ENCODE measurements at places on chromosomes 1 and 21. TPM values are rescaled to one million over a fixed set of nuclear protein-coding genes. Genes with fewer than 3 reads are reported as not detected.
A peak's percentile ranks its signal among the peaks of the same experiment; 100 is the strongest.

DNA sequence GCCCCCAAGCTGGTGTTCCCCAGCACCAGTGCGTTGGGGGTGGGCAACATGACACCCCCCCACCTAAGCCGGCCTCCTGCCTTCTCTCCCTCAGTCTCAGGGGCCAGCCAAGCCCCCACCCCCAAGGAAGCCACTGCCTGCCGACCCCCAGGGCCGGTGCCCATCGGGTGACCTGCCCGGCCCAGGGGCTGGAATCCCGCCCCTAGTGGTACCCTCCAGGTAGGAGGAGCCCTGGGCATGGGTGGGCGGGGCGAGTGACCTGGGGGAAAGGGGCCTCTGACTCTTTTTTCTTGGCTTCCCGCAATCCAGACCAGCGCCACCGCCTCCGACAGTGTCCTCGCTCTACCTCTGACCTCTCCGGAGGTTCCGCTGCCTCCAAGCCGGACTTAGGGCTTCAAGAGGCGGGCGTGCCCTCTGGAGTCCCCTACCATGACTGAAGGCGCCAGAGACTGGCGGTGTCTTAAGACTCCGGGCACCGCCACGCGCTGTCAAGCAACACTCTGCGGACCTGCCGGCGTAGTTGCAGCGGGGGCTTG, 1.3 kb upstream of the EFNA4 start:
- DNase-seq = no peak

GRCh38 chr1:30008998-30009657, 714.3 kb downstream of the MATN1 start:
- no peak for DNase-seq

The OR2T29 gene
- total RNA-seq = not detected

GRCh38 chr1:234527346-234527745, 48.4 kb upstream of the TARBP1 start:
- DNase-seq = no peak

DNA sequence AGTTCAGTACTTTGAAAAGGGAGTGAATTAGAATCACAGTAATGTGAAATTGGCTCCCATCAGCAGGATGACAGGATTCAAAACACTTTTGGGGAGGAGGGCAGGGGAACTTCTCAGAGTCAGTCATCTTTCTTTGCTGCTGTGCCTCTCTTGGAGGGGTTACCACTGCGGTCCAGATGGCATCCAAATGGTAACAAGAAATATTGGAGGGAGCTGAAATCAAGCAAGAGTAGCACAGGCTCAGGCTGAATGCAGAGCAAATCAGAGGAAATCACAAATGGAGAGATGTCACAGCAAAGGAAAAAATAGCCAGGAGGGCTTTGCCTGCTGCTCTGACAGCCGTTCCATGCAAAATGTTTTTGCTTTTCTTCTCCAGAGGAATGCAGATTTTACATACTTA, 75.0 kb upstream of the C8B start:
- no peak for DNase-seq

The NPL gene
- total RNA-seq = 10.3 TPM

DNA sequence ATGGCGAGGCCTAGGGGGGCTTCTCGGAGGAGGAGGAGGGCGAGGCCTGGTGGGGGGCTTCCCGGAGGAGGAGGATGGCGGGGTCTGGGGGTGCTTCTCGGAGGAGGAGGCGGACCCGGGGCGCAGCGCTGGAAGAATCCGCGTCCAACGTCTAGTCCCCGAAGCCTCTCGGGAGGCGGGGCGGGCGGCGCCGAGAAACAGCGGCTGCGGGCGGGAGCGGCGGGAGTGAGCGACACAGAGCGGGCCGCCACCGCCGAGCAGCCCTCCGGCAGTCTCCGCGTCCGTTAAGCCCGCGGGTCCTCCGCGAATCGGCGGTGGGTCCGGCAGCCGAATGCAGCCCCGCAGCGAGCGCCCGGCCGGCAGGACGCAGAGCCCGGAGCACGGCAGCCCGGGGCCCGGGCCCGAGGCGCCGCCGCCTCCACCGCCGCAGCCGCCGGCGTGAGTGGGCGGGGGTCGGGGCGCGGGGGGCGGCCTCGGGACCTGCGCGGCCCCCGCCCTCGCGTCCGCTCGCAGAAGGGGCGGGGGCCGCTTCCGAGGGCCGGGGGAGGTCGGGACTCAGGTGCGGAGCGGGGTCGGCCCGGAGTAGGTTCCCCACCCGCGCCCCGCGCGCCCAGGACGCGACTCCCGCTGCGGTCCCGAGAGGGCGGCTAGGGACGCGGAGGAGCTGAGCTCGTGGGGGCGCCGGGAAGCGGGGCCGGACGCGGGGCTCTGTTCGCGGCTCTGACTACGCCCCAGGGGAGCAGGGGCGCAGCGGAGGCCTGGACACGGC, at the start of gene KLHL17:
Gene KLHL17, plus strand, starts transcription at position 222 of the 769 bp plus-strand sequence. Its CDS starts 110 bp downstream, at position 332.
- DNase-seq = no peak

- DNase-seq = no peak
These were observed 145.1 kb upstream of the SMYD2 start for GRCh38 chr1:214135886-214136285.

The S100A2 gene
- total RNA-seq = 1.1 TPM

The ACTL8 gene
- not detected for total RNA-seq

The PCP4 gene
- total RNA-seq = not detected

DNA sequence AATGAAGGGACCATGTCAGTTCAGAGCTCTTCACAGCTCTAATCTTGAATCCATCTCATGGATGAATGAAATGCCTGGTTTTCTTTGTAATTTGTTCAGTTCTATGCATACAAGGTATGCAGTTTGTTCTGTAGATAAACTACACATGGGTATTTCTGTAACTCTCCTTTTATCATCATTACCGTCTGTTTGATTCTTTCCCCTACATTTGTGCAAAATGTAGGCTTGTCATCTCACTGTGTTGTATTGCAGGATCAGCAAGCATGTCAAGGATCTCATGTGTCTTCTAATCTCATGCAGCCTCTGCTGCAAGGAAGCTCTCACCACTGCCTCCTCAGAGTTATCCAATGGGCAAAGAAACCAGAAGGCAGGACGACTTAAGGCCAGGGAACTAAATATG, 79.3 kb downstream of the OLFML2B start:
- no peak for DNase-seq

The ASTN1 gene
- total RNA-seq = 0.41 TPM

DNA sequence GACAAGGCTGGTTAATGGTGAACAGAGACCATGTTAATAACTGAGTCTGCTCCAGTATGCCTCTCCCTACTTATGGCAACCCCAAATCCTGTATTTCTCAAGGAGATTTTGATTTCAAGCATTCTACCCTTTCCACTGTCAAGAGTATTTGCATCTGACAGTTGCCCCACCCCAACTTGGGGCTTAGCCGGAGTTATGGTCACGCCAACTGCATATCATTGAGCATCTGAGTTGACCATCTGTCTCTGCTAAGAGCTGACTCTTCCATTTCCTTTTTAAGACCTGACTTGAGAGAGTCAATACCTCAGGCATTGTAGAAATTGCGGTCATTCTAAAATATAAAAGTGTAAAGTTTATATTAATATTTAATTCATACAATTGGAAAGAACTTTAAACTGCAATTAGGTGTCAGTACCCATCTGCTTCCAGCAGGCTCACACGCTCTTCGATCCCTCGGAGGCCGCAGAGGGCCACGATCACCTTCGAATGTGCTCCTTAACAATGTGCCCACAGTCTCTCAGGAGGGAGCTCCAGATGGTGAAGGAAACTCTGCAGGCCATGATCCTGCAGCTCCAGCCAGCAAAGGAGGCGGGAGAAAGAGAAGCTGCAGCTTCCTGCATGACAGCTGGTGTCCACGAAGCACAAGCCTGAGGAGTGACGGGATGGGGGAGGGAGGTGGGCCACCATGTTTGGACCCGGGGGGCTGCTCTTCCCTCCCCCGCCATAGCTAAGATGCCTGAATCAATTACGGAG, 409.8 kb downstream of the DISC1 start:
- no peak for DNase-seq

The NFASC gene
- total RNA-seq = 29.5 TPM

The CDA gene
- total RNA-seq = 0.92 TPM

GRCh38 chr1:16484931-16485330, 29.2 kb downstream of the RNU1-1 start:
- no peak for DNase-seq

DNA sequence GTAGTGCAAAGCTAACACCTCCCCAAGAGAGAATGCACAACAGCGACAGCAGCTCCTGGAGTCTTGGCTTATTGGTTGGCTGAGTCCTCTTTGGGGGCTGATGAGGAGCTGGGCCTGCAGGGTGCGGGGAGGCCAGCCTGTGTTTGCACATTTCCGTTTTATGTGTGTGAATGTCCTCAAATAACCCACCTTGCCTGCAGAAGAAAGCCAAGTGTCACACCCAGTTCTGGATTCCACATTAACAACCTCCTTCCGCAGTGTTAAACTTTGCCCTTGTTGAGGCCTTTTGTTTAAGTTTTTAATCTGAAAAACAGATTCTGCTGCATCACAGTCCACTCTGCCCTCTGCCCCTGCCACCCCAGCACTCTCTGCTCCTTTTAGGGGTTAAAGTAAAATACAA, 274.5 kb downstream of the TM2D1 start:
- DNase-seq = no peak

DNA sequence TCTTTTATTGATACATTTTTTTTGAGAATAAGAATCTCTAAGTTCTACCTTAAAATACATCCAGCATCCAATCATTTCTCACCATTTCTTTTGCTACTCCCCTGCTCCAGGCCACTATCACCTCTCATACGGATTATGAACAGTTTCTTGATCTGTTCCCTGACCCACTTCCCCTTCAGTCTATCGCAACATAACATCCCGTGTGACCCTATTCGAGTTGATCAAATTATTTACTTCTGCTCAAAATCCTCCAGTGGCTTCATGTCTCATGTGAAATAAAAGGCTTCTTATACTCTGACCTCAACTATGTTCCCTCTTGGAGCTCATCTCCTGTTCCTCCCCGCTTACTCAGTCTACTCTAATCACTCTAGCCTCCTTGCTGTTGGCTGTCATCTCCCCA, 5.2 kb downstream of the ALG14 start:
- DNase-seq = no peak

- DNase-seq = no peak
These were observed 64.0 kb downstream of the LHX8 start for GRCh38 chr1:75198163-75198562.

The OR10J1 gene
- total RNA-seq = not detected

The BTG2 gene
- total RNA-seq = 164 TPM

- DNase-seq = no peak
These were observed 51.1 kb upstream of the B3GALT2 start for GRCh38 chr1:193237381-193237978.

The C1orf52 gene
- 28.7 TPM for total RNA-seq

GRCh38 chr1:21652101-21652936, 16.8 kb downstream of the RAP1GAP start:
- DNase-seq = no peak

The FCRL6 gene
- not detected for total RNA-seq

DNA sequence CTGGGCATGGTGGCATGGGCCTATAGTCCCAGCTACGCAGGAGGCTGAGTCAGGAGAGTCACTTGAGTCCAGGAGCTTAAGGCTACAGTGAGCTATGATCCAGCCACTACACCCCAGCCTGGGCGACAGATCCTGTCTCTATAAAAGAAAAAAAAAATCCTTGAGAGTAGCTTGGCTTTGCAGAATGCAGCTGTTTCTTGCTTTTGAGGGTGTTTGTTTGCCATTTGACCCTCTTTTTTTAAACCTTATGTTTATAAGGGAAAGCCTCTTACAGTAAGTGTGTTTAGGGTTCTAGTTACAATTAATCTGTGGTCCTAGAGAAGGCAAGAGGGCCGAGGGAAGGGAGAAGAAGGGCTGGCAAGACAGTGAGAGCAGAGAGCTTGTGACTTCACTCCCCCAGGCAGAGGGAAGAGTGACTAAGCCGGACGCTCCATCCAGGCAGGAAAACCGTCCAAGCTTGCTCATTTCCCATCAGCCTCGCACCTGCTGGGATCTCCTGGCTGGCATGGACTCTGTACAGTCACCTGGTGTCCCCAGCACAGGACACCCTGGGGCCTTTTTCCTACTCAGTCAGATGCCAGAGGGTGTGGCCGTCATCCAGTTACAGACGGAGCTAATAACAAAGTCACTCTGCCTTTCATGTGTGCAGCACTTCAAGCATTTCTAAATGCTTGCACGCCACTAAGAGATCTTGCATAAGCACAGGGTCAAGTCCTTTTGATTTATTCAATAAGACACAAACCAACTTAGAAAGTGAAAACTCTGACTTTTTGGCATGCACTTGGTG, 55.5 kb upstream of the PSEN2 start:
- DNase-seq = peak; percentile 14

The SPATA46 gene
- total RNA-seq = not detected

DNA sequence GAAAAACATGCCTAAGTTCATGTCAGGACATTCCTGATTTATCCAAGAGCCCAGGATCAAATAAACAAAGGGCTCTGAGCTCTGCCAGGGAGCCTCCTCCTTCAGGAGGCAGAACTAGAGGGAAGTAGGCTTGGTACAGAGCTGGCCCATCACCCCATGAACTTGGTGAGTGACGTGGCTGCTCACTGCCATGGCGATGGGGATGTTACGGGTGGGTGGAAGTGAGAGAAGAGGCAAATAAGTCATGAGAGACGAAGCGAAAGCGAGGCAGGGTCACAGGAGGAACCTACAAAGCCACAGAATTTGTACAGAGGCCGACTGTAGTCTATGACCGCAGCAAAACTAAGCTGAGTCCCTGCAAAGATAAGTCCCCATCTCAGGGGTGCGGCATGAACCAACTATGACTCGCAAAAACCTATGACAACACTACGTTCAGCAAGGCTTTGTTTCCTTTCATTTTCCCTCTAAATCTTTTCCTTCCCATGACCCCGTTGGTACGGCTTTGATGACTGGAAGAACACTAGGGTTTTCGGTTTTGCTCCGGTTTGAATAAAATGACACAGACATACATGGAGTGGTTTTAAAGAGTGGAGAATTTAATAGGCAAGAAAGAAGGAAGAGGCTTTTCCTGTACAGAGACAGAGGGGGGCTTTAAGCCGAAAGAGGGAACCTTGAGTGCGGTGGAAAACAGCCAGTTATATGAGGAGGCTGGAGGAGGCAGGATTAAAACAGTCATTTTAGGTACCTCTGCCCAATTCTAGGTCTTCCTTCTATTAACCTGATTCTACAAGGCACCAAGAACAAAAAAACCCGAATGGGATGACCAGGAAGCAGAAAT, 74.1 kb downstream of the CD46 start:
- DNase-seq = no peak

The SLC45A3 gene
- total RNA-seq = 8.3 TPM

The AGT gene
- total RNA-seq = 42.0 TPM

- DNase-seq = no peak
These were observed 124.1 kb downstream of the DPYD start for GRCh38 chr1:97796711-97797110.

- DNase-seq = no peak
These were observed 49.2 kb downstream of the ATP1B1 start for GRCh38 chr1:169155675-169156074.

The DNAI4 gene
- 5.9 TPM for total RNA-seq

DNA sequence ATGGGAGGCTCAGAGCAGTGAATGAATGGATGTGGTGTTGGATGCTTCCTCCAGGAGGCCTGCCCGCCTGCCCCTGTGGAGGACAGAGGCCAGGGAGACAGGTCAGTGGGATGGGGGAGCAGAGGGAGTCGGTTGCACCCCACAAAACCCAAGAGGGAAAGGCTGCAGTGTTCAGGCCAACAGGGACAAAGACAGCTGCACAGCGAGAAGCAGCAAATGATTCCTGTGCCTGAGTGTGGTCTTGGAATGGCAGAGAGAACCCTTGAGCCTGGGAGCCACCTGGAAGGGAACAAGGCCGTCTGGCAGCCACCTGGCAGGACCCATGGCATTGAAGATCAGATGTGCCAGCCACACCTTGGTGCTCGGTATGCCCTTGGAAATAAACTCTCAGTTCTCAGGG, 8.1 kb downstream of the TFF3 start:
- no peak for DNase-seq

- DNase-seq = no peak
These were observed 51.9 kb upstream of the FMOD start for GRCh38 chr1:203402629-203403337.

GRCh38 chr21:37210799-37211198, 56.3 kb downstream of the VPS26C start:
- no peak for DNase-seq
